ENCODE measurements at places on chromosomes 5 and 9.

DNA sequence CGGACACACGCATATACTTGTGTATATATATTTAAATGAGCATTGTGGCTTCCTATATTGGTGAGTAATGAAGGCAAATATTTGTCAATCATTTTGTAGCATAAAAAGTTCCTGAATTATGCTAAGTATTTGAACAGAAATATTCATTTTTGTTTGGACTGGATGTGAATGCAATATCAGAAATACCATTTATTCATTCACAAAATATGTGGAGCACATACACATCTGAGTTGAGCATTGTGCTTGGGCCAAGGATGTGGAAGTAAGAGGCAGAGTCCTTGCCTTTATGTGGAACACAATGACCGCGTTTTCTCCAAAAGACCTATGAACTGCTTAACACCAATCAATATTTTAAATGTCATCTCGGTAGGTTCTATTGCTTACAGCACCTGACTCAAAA, 1086.5 kb downstream of the NR2F1-AS1 start:
- no peak for DNase-seq

- no peak for DNase-seq
These were observed 3.0 kb downstream of the CLPTM1L start for GRCh38 chr5:1341863-1342262.

- no peak for DNase-seq
These were observed 69.8 kb upstream of the SLC1A3 start for GRCh38 chr5:36536616-36537005.

- DNase-seq = peak; percentile 16
These were observed 29.9 kb downstream of the CD180 start for GRCh38 chr5:67166460-67167285.

- no peak for DNase-seq
These were observed 12.4 kb upstream of the RALGPS1 start for GRCh38 chr9:126902210-126902609.
